ENCODE measurements at places on chromosomes 13 and 19. TPM values are rescaled to one million over a fixed set of nuclear protein-coding genes. Genes with fewer than 3 reads are reported as not detected.

The FBXO17 gene
- total RNA-seq: 12.2 TPM

The SLC7A10 gene
- total RNA-seq: not detected

The SLC7A1 gene
- total RNA-seq: 21.8 TPM

The SPACA4 gene
- total RNA-seq: not detected

The KCTD4 gene
- total RNA-seq: not detected

The CDX2 gene
- not detected for total RNA-seq

The COPE gene
- total RNA-seq: 365 TPM

The FFAR1 gene
- not detected for total RNA-seq

The TGFBR3L gene
- total RNA-seq: 0.76 TPM

The COL4A2 gene
- 1,851 TPM for total RNA-seq

The OR7C1 gene
- not detected for total RNA-seq

The TNFSF9 gene
- 12.1 TPM for total RNA-seq

The HSPBP1 gene
- 30.5 TPM for total RNA-seq

DNA sequence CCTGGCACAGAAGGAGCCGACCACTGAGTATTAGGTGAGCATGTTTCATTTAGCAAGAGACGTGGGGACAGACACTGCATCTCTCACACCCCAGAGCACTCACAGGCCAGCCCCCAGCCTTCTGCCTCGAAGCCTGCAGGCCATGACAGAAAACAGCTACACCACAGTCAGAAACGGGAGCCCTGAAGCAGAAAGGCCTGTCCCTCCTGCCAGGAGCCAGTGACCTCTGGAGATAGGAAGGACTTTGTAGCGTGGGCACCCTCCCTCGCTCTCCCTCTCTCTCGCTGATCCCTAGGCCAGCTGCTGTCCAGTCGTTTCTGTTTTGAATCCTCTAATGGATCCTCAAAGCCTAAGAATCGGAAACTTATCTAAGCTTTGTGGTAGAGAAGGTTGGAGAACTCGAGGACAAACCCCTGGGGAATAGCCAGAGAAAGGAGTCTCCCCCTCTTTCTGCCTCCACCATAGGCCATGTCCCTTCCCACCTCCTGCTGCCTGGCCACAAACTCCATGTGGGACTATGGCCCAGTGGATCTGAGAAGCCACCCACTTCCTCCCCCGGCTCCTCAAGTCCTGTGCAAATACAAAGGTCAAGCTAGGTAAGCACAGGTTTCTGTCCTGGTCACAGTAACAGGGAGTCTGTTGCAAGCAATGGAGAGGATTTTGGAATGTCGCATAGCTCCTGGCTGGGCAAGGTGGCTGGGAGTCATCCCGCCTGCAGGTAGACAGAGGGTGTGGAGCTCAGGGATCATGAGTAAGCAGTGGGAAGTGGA, 95.1 kb downstream of the NUFIP1 start:
- no peak for DNase-seq

DNA sequence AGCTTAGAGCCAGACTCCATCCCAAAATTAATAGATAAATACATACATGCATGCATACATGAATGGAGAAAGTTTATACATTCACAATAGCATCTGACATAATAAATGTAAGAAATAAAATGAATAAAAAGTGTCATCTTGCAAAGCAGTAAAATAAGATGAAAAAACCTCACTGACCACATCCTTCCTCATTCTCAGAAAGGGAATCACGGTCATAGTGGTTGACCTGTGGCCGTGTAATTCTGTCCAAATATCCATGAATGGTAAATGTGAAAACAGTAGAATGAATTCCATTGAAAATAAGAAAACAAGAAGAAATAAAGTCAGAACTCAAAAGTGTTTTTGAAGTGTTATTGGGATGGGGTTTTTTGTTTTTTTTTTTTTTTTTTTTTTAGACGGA, 9.8 kb upstream of the CDC42EP5 start:
- DNase-seq: no peak

DNA sequence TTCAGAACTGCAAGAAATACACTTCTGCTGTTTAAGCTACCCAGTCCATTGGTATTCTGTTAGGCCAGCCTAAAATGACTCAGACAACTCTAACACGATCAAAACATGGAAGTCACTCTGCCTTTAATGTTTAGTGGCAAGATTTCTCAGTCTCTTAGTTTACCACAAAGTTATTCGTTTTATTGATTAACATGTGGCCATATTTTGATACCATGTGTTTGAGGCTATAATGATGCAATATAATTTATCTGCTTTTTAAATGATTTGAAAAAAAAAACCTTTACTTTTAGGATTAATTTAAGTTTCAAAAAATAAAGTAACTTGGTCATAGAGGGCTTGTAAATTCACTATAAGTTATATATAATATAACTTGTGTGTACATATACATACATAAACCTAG, 223.4 kb downstream of the SPRY2 start:
- DNase-seq: no peak

DNA sequence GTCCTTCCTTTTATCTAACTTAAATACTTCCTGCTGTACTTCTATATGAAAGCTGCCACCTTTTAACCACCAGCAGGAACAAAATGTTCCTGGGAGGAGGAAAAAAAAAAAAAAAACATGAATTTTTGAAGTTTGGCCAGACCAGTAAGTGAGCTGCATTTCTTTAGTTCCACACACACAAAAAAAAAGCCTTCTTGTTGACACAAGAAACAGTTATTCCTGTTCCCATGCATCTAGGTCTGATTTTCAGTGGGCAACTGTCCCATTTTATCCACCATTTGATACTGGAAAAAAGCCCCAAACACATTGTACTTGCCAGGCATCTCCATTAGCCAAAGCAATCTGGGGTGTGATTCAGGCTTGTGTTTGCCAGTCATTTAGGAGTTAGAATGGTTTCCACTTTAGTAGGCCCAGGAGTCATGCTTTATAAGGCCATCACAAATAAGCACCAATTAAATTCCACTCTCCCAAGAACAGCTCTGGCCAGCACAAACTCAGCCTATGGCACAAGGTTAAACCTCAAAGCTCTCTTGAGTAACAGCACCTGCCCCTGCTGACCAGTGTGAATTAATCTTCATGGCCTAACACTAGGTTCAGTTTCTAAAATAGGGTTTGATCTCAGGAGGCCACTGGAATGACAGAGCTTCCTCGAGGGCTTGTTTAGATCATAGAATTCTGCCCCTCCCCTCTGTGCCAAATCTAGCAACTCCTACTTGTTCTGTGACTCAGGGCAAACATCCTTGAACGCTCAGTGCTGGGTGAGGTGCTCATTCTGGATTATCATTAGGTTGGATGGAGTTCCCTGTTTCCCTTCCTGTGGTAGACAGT, 67.1 kb downstream of the NUFIP1 start:
- peak; percentile 66 for DNase-seq

DNA sequence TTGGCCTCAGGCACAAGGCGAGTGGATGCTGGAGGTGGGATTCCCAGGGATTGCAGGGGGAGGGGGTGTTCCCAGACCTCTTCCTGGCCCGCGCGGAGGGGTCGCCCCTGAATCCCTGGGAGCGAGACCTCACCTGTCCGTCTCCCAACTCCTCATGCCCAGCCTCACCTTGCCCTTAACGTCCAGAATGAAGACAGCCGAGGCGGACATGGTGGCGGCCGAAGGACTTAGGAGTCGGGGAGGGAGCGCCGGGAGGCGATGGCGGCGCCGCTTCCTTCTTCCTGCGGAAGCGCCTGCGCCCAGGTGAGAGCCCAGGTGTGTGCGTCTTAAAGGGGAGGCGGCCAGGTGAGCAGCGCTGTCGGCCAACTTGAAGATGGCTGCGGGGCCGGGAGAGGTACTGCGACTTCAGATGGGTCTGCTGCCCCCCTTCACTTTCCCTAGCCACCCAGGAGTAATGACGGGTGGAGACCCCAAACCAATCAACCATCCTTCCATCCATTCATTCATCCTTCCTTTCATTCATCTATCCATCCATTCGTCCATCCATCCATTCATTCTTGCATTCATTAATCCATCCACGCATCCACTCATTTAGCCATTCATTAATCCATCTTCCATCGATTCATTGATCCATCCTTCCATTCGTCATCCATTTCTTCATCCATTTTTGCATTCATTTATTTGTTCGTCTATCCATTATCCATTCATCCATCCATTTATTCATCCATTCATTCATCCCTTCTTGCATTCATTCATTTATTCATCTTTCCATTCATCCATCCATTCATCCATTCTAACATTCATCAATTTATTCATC, at the start of gene AP1M2:
AP1M2 (minus strand) TSS at position 291 of the 817 bp plus-strand sequence; CDS start at position 210, 81 bp downstream.
- DNase-seq: no peak

GRCh38 chr13:74487091-74487722, 353.0 kb upstream of the KLF12 start:
- no peak for DNase-seq

DNA sequence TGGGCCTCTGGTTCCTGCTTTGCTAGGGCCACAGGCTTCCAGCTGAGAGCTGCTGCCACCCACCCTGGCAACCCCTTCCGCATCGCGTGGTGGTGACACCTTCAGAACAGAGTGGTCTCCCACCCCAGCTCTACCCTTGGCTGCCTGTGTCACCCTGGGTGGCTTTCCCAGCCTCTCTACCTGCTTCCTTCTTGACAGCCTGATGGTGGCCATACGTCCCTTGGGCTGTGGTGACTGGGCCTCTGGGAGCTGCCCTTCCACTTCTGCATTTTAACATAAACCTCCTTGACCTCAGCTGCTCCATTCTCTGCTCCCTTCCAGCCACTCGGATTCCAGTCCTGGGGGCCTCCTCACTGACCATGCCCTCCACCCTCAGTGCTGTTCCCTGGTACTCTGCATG, 17.0 kb downstream of the PAK4 start:
- DNase-seq: no peak

GRCh38 chr19:29266603-29267002, 53.7 kb upstream of the UQCRFS1 start:
- no peak for DNase-seq

GRCh38 chr13:108276060-108276459, 6.5 kb downstream of the TNFSF13B start:
- no peak for DNase-seq

GRCh38 chr13:35502456-35502855, 26.0 kb upstream of the MAB21L1 start:
- no peak for DNase-seq

GRCh38 chr19:45638930-45639729, at the start of gene EML2:
Gene EML2 (minus strand): TSS chr19:45639397. CDS start chr19:45639376, 21 bp downstream.
- no peak for DNase-seq

GRCh38 chr13:59337070-59337469, 826.7 kb downstream of the DIAPH3 start:
- DNase-seq: no peak

DNA sequence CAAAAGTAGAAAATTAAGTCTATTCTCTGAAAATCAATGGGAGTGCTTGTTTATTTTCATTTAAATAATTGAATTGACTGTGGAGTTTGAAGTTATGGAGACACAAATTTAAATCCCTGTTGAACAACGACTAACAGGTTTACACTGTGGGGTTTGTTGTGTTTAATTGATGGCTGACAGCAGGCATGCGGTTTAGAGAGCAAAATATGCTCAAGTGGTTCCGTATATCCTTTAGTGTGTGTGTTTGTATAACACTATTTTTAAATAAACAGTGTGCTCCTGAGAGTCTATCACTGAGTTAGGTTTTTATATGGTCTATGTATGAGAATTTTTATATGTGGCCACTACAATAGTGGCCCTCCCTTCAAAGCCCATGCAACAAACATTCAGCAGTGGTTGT, 332.0 kb downstream of the GPC6 start:
- DNase-seq: no peak

DNA sequence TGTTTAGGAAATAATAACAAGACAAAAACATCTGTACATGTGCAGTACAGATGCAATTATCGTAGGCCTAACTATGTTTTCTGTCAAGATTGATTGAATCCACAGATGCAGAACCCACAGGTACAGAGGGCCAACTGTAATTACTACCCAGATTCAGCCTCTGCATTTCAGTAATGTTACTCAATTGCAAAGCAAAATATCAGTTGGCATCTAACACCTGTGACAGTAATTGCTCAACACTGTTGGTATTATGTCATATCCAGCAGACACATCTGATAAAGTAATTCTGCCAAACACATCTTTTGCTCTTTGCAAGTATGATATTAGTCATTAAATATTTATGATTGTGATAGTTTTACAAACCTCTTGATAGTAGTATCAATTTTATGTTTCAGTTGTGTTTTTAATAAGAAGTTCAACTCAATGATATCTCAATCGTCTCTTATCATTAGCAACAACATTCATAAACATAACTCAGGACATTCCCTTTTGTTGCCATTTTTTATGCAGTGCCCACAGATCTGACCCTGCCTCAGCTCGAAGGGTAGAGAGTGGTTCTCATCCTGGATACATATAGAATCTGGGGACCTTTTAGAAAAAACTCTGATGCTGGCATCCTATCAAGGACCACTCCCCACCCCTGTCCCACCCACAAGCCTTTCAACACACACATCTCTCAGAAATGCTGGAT, 104.7 kb downstream of the MYCBP2 start:
- no peak for DNase-seq

GRCh38 chr19:35879068-35879467, 10.7 kb downstream of the APLP1 start:
- DNase-seq: no peak

Data from glomerular endothelial cell (primary cell).